Stimulated activated naive CD8-positive, alpha-beta T cell treated with anti-CD3 and anti-CD28 coated beads, Interleukin-15, amount 100 ng/mL, for 72 hours (primary cell): ENCODE measurements at places on chromosomes 11 and 22.

GRCh38 chr11:10314199-10315072, 9.6 kb downstream of the ADM start:
- no peak for DNase-seq

DNA sequence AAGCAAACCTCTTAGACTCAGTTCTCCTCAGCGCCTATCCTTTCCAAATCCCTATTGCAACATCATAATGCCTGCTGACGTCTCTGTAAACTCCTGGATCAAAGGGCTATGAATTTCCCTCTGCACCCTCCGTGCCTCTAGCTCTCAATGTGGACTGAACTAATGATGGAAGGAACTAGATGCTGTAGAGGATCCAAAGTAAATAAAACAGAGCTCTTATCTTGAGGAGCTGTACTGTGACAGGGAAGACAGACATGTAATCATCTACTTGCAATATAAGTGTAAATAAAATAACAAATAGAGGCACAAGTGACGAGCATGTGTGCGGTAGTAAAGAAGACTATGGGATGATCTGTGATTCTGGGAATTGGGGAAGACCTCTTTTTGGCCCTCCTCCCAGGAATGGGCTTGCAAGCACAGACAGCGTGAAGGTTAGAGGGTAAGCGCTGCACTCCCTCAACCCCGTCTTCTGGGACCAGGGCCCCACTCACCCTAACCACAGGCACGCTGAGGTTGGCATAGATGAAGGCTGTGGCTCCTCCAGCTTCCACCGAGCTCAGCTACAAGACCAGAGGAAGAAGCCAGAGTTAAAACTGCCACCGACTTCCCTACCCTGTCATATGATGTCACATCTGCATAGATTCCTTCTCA, 42.2 kb downstream of the P4HA3 start:
- peak; percentile 26 for DNase-seq

- DNase-seq, result peak; percentile 37
Measured at GRCh38 chr11:6646918-6647679, 8.5 kb downstream of the DCHS1 start.

GRCh38 chr11:59283825-59284772, 71.4 kb upstream of the MPEG1 start:
- peak; percentile 46 for DNase-seq

GRCh38 chr11:87603887-87604286, 566.2 kb downstream of the TMEM135 start:
- DNase-seq, result no peak

- no peak for DNase-seq
Measured at GRCh38 chr11:8728563-8728962, 46.0 kb downstream of the RPL27A start.

DNA sequence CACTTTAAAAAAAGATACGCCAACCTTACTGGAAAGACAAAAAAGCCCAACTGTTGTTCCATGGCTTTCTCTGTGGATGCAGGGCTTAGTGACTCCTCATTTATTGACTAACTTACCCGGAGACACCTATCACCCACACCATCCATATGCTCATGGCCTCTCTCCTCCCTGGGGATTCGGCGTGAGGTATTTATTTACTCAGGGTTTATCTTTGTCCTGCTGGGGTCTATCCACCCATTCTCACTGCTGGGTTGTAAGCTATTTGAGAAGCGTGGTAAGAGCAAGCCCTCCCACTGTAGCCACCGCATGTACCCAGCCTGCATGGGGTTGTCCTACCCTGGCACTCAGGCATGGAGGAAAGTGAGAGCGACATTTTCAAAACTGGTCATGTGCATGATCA, 93.6 kb downstream of the NELL1 start:
- no peak for DNase-seq

DNA sequence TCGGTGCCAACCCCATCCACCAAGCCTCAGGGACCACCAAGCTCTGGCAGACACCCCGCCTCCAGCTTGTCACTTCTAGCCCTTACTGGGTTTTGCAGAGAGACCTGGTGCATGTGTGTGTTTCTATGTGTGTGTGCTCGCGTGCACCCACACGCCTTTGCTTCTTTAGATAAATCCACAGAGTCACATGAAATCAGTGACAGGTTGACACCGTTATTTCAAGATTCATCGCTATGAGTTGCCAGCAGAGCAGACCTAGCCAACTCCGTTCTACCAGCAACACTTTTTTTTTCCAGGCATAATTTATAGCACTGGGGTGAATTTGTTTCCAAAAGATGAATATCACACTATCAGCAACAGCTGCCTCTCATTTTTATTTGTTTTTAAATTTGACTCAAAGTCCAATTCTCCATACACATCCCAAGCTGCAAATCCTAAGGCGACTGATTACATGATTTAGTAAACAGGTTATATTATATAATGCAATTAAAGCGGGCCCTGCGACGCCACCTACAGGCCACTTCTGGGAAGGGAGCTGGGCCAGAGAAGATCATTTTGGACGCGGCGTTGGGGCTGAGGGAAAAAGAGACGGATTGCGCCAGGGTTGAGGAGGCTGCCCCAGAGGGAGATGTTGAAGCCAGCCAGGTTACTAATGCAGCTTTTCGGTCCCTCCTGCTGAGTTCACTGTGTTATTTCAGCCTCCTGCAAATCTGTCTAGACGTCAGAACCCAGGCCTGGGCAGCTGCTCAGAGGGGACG, 150.5 kb downstream of the FEZ1 start:
- peak; percentile 30 for DNase-seq

GRCh38 chr22:27345691-27346090, 455.9 kb downstream of the MN1 start:
- DNase-seq, result no peak

GRCh38 chr11:1351278-1351937, 38.3 kb upstream of the BRSK2 start:
- DNase-seq, result no peak
